ENCODE measurements at places on chromosomes 6 and 20.

DNA sequence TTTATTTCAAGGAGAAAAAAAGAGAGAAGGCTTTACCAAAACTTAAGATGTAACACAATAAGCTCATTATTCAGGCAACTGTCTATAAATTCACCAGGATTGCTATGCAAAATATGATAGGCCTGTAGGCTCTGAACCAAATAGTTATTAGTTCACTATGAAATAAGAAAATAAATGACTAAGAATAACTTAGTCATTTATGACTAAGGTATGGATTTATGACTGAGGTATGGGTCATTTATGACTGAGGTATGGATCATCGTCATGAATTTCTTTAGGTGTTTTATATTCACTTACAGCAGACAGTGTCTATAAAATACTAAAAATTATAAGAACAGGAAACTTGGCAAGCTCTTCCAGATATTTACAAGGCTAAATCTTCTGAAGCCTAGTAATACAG, 52.1 kb upstream of the SNX9 start:
- H3K27ac ChIP-seq, result no peak overlapping the region
- peaks cover 7% of the 10 kb centered on the region for H3K36me3 ChIP-seq
- peaks cover 31% of the 10 kb centered on the region for H3K4me1 ChIP-seq
- H3K4me3 ChIP-seq, result no peak overlapping the region

GRCh38 chr20:51337126-51337805, 205.3 kb downstream of the NFATC2 start:
- no peak overlapping the region for H3K27ac ChIP-seq
- H3K4me3 ChIP-seq, result no peak overlapping the region
- peaks cover 5% of the 10 kb centered on the region for H3K27me3 ChIP-seq
- peaks cover 34% of the 10 kb centered on the region for H3K4me1 ChIP-seq
- no peak for DNase-seq

DNA sequence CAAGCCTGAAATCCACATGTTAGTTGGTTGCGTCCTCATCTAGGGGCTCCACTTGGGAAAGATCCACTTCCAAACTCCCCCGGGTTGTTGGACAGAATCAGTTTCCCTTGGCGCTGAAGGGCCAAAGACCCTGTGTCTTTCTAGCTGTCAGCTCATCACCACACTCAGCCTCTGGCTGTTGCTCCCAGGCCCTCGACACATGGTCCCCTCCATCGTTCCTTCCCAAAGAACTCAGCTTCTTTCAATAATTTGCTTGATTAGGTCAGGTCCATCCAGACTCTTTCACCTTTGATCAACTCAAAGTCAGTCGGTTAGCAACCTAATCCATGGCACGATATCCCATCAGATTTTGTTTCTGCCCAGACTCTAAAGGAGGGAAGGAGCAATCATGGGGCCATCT, 254.8 kb upstream of the SULF2 start:
- H3K4me1 ChIP-seq, result peaks cover 27% of the 10 kb centered on the region
- DNase-seq, result no peak
- no peak overlapping the region for H3K27ac ChIP-seq

GRCh38 chr20:38170826-38171674, 6.0 kb upstream of the TGM2 start:
- peaks cover 59% of the 10 kb centered on the region for H3K4me1 ChIP-seq
- peak overlapping the region; percentile 75 for H3K27ac ChIP-seq
- H3K27me3 ChIP-seq, result peaks cover 7% of the 10 kb centered on the region
- DNase-seq, result no peak
- no peak overlapping the region for H3K4me3 ChIP-seq

- peaks cover 7% of the 10 kb centered on the region for H3K4me1 ChIP-seq
- DNase-seq, result no peak
- no peaks in the 10 kb centered on the region for H3K36me3 ChIP-seq
- no peak overlapping the region for H3K4me3 ChIP-seq
Measured at GRCh38 chr6:56541030-56541600, 101.6 kb downstream of the DST start.

GRCh38 chr20:45910670-45911485, 1.1 kb downstream of the PLTP start:
- peaks cover 11% of the 10 kb centered on the region for H3K27me3 ChIP-seq
- peak overlapping the region; percentile 97 for H3K27ac ChIP-seq
- H3K36me3 ChIP-seq, result peaks cover 22% of the 10 kb centered on the region
- peak overlapping the region; percentile 74 for H3K4me3 ChIP-seq

DNA sequence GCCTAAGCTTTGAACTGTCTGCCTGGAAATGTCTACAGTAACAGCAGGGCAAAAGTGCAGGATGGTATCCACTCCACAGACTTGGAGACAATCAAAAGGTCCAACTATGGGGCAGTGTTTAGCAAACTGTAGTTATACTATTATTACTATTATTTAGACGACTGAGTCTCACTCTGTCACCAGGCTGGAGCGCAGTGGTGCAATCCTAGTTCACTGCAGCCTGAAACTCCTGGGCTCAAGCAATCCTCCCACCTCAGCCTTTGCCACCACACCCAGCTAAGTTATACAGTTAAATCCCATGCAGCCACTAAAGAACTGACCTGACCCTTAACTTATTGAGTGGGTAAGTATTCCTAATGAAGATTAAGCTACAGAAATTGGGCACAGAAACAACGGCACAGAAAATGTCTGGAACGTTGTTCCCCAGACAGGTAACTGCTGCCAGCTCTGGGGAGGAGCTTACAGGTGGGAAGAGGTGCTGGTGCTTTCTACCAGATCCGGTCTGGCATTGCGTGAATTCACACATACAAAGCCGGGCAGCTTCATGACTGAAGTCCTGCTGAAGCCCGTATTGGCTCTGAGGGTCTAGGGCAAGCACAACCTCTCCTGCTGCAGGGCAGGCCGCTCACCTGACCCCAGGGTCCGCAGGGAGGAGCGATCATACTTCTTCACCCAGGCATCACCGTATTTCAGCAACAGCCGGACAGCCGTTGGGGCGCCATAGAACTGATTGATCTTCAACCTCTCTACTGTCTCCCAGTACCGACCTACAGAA, 27.0 kb upstream of the APMAP start:
- no peak for DNase-seq
- no peaks in the 10 kb centered on the region for H3K4me1 ChIP-seq
